ENCODE measurements at places on chromosomes 16 and 17. TPM values are rescaled to one million over a fixed set of nuclear protein-coding genes. Genes with fewer than 3 reads are reported as not detected.

DNA sequence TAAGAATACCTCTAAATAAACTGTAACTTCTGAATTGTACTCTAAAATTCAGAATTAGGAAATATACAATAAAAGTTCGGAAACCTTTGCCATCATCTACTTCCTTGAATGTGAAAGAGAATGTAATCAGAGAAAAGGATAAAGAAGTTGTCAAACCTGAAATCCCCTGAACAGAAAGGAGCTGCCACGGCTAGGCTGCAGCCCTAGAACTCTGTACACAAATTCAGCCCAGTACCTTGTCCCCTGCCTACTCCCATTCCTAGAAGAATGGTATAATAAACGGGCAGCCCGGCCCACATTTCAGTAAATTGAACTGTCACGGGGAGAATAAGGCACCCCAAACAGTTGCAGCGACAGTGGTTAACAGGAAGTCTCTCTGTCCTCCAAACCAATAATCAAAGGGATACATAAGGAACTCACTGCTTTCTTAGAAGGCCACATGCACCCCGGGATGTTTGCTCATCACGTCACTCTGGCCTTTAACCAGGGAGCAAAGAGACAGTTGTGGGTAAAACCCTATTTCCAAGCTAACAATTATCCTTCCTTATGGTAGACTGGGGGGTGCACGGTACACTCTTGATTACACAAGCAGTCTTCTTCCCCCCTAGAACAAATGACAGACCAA, 24.3 kb upstream of the RFFL start:
- no peaks in the 10 kb centered on the region for H3K36me3 ChIP-seq
- H3K27me3 ChIP-seq, result no peaks in the 10 kb centered on the region
- H3K27ac ChIP-seq, result peak overlapping the region; percentile 93
- peak overlapping the region; percentile 92 for H3K4me3 ChIP-seq

- DNase-seq, result no peak
- H3K27me3 ChIP-seq, result no peaks in the 10 kb centered on the region
These were observed 253.4 kb downstream of the SNX29 start for GRCh38 chr16:12229759-12230594.

DNA sequence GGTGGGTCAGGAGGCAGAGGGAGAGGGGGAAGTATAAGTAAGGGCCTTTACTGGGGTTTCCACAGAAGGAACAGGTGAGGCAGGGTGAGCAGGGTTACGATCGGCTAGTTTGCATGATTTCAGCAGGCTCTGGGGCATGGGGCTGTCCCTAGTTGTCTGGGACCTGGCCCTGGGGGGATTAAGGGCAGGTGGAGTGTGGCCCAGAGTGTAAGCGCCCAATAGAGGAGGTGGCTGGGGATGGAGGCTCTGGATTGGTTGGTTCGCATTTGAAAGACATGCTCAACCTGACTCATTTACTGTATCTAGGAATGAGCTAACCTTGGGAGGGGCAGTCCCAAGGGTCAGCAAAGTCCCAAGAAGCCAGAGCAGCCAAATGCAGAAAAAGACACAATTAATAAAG, 230.3 kb downstream of the MAP2K4 start:
- DNase-seq, result no peak
- H3K4me3 ChIP-seq, result no peak overlapping the region
- H3K4me1 ChIP-seq, result peaks cover 13% of the 10 kb centered on the region
- H3K27me3 ChIP-seq, result no peaks in the 10 kb centered on the region

ARHGAP44 gene
- total RNA-seq, result 8.9 TPM

ZNF646 gene
- 12.9 TPM for total RNA-seq

Data from stomach (tissue), 19 donors.